NT2/D1 (cell line): ENCODE measurements at places on chromosomes 11 and 22.

DNA sequence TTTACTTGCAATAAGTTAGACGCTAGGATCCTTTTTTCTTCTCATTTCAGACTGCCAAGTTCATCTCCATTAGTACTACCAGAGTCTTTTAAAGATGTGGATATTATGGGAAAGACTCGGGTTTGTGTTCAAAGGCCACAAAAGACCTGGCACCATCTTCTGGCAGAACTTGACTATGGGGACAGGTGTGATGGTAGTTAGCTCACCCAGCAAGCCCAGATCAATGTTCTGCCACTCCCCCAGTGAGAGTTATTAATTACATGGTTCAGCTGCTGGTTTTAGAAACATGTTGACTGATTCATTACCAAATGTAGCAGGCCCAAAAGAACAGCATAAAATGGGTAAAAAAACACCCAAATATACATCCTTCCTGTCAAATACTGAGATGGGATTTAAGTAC, 333.5 kb upstream of the PITPNB start:
- no peak for DNase-seq

- DNase-seq: no peak
Measured at GRCh38 chr22:43483669-43484068, 71.9 kb downstream of the MPPED1 start.

DNA sequence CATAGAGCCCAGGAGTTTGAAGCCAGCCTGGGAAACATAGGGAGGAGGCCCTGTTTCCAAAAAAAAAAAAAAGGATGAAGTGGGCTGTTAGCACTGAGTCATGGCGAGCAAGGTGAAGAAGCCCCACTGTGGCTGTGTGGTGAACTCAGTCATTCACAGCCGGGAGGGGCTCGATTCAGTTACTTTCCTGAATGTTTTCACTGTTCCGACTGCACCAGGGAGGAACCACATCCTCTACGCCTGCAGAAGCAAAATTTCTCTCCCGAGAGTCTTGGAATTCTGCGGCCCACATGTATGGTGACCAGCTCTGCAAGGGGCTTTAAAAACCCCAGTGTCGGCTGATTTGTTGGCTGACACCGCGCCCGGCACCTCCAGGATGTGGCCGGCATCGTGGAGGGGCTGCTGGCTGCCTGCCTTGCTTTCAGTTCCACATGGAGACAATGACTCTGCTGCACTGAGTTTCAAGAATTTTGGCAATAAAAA, 27.8 kb upstream of the GRAMD4 start:
- no peak for DNase-seq

DNA sequence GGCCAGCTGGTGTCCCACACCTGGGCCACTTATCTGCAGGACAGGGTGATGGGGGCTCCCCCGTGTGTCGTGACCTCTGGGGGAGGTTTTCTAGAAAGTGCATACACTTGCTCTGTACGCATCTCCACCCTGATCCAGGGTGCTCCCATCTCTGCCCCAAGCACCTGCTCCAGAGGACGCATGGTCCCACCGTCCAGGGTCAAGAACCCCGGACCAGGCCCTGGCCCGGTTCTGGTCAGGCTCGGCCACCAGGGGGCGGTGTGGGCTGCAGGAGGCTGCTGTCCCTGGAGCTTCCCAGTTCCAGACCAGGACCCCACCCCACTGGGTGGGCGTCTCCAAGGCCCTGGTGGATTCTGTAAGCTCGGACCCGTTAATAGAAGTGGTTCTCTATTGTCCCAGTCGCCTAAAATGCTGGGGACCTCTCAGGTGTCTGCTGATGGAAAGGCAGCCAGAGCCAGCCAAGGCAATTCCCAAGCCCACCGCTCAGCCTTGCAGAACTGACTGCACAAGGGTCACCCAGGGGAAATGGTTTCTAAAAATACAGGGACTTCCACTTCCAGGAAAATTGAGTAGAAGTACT, 34.7 kb upstream of the SEPTIN5 start:
- no peak for DNase-seq

DNA sequence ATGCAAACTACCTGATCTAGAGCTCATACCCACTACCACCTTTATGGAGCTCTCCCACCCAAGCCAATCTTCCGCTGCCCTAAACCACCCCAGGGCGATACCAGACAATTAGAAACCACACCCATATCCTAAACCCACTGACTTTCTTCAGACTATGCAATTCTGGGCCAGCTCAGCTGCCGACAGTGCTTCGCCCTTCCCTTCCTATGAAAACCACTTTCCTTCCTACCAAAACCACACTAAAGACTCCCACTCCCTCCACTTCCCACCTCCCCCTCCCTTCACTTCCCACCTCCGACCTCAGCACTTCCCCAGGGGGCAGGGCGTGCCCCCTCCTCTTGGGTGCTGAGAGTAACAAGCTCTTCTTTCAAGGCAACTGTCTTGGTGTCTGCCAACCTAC, 25.1 kb downstream of the B3GAT1 start:
- DNase-seq: no peak

GRCh38 chr11:128590587-128590986, 3.2 kb upstream of the ETS1 start:
- no peak for DNase-seq
